Activated naive CD8-positive, alpha-beta T cell treated with anti-CD3 and anti-CD28 coated beads, Interleukin-2, amount 50 U/mL, for 16 hours (primary cell): ENCODE measurements at places on chromosomes 4 and X.

DNA sequence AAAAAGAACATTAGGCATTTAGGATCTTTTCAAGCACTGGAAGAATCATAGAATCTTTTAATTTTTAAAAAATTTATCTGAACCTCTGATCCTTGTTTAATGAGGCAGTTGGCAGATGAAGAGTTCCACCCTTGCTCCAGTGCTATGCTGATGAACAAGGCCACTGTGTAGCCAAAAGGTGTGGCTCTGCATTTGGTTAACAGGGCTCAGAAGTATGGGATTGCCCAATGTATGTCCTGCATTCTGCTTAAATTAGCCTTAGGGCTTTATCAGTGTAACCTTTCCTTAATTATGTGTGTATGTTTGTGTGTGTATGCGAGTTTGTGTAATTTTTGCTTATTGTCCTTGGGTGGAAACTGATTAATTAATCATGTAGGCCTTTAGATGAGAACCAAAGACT is 43.3 kb upstream of the PPM1K start:
- DNase-seq = no peak

- no peak for DNase-seq
Observed at GRCh38 chr4:94489098-94489497, 37.4 kb downstream of the PDLIM5 start.

GRCh38 chrX:24423960-24424359 is 41.1 kb upstream of the PDK3 start:
- DNase-seq = no peak

- DNase-seq = no peak
Observed at GRCh38 chr4:138859254-138859653, 156.3 kb upstream of the NOCT start.

DNA sequence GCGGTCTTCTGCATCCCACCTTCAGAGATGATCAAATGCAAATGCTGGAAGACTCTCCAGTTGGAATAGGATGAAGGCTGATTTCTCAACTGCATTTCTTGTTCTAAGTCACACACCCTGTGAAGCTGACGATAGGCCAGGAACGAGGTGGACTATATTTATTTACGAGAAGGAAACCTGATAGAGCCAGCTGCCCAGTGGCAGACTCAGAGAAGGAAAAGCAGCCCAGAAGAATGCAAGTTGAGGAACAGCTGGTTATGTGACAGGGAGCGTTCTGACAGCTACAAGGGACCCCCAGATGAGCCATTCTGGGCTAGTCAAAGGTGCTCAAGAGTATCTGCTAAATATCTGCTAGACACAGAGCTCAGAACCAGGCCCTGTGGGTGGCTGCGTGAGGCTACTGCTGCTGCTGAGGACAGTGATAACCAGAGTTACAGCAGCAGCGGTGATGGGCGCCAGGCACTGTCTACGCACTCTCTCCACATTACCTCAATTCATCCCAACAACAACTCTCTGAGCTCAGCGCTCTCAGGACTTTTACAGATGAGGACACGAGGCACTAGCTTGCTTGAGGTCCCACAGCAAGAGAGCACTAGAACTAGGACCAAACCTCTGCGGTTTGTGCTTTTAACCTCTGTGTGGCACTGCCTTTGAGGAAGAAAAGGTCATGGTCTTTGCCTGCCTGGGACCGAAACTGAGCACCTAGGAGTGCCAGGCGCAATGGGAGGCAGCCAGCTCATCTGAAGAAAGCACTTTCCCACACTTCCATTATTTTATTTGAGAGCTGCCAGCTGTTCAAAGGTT is 69.0 kb downstream of the GATB start:
- no peak for DNase-seq

- no peak for DNase-seq
Observed at GRCh38 chr4:102474736-102475504, 26.2 kb upstream of the NFKB1 start.

GRCh38 chr4:156620786-156621185 is 350.8 kb downstream of the PDGFC start:
- DNase-seq = no peak

DNA sequence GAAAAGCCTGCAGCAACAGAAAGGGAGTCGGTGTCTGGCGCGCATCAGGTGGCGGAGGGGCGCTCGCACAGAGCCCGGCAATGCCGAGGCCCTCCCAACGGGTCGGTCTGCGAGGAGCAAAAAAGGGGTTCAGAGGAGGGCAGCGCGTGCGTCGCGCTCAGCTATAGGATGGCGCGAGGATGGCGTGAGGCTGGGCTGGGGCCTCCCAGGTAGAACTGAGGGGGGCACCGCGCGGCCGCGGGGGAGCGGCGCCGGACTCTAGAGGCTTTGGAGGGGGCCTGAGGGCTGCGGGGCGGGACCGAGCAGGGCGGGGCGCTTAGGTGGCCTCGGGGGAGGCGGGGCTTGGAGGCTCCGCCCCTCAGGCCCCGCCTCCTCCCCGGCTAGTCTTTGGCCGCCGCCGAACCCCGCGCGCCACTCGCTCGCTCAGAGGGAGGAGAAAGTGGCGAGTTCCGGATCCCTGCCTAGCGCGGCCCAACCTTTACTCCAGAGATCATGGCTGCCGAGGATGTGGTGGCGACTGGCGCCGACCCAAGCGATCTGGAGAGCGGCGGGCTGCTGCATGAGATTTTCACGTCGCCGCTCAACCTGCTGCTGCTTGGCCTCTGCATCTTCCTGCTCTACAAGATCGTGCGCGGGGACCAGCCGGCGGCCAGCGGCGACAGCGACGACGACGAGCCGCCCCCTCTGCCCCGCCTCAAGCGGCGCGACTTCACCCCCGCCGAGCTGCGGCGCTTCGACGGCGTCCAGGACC is at the start of gene PGRMC1:
PGRMC1 (plus strand) TSS at position 414 of the 751 bp plus-strand sequence; CDS start at position 493, 79 bp downstream.
- DNase-seq = peak; percentile 34

DNA sequence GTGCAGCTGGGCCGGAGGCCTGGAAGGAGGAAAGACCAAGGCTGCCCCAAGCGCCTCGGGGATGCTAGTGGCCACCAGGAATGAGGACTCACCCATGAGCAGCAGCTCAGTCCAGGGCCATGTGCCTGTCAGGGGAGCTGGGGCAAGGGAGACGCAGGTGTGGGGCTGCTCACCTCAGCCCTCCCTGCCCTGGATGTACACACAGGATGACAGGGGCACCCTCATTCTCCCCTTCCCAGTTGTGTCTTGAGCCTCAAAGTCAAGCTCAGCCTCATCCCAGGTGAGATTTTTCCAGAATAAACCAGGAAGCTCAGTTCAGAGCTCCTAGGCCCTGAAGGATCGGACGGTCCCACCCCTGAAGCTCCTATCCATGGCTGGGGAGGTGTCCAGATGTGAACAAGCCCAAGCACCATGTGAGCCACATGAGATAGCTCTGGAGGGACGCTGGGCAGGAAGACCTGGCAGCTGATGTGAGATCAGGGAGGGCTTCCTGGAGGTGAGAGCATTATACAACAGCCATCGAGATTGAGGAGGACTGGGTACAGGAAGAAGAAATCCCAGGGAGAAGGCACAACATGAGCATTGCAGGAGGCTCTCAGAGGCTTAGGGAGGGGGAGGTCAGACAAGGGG is 23.0 kb downstream of the HTRA3 start:
- DNase-seq = no peak

DNA sequence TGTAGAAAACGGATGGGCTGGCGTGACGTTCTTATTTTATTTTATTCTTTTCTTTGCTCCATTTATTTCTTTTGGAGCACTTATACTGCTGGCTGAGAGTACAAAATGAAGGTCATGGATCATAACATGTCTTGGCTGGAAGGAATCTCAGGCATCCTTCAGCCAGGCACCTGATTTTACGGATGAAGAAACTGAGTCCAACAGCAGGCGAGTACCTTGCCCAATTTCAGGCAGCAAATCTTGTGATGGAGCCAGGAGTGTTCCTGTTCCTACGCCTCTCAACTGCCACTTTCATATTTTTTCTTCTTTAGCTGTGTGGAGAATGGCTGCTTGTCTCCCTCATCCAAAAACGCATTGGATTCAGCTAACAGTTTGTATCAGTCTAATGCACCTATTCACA is 332.1 kb upstream of the IGFBP7 start:
- DNase-seq = no peak

- no peak for DNase-seq
Observed at GRCh38 chr4:144203155-144203554, 62.6 kb upstream of the GYPA start.

GRCh38 chr4:3497095-3497494 is 34.0 kb downstream of the DOK7 start:
- no peak for DNase-seq

- no peak for DNase-seq
Observed at GRCh38 chr4:11218692-11219091, 210.0 kb downstream of the HS3ST1 start.

GRCh38 chr4:182881914-182882313 is 35.3 kb downstream of the DCTD start:
- DNase-seq = no peak

GRCh38 chr4:94171616-94172015 is 36.0 kb upstream of the SMARCAD1 start:
- DNase-seq = no peak
